ENCODE measurements at places on chromosomes 1 and 21.

DNA sequence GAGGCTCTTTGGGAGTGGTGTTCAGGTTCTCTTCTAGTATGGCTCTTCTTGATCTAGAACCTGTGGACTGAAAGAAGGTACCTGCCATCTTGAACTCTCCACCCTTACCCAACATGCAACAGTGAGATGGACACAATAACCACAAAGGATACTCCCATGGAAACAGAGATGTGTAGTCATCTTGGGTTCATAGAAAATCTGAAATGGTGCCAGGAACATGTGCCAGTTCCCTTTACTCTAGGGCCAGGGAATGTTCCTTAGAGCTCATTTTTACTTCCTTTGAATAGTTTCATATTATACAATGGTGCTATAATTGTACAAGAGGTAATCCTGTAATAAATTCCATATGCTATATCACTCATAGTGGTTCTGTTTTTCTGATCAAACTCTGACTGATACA is 13.2 kb upstream of the SCYL3 start:
- H3K27ac ChIP-seq = no peak overlapping the region
- DNase-seq = no peak
- H3K36me3 ChIP-seq = no peaks in the 10 kb centered on the region
- H3K27me3 ChIP-seq = no peaks in the 10 kb centered on the region
- H3K4me1 ChIP-seq = no peaks in the 10 kb centered on the region

GRCh38 chr1:76136894-76137293 is 62.3 kb downstream of the ST6GALNAC3 start:
- peak overlapping the region; percentile 86 for H3K27ac ChIP-seq
- DNase-seq = no peak
- H3K4me3 ChIP-seq = no peak overlapping the region
- H3K4me1 ChIP-seq = peaks cover 10% of the 10 kb centered on the region
- H3K36me3 ChIP-seq = no peaks in the 10 kb centered on the region

DNA sequence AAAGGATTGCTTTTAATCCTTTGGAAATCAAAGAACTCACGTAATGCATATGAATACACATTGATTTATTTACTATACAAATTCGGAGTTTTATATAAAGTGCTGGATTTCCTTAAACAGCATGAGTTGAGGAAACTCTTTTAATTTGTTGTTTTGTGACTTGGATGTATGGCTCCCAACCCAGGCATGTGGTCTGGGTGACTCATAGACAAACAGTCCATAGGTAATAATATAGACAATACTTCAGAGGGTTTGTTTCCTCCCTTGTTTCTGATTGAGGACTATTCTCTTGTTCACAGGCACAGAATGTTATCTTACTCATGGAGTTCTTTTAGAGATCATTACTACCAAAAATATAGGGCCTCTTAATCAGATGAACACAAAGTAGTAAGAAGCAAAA is 43.8 kb downstream of the XPR1 start:
- H3K4me3 ChIP-seq = no peak overlapping the region
- H3K4me1 ChIP-seq = peaks cover 3% of the 10 kb centered on the region
- H3K36me3 ChIP-seq = no peaks in the 10 kb centered on the region
- DNase-seq = no peak

- peaks cover 3% of the 10 kb centered on the region for H3K4me1 ChIP-seq
- no peaks in the 10 kb centered on the region for H3K27me3 ChIP-seq
- no peak overlapping the region for H3K4me3 ChIP-seq
- DNase-seq = no peak
Observed at GRCh38 chr1:101196668-101197067, 40.2 kb upstream of the S1PR1 start.

DNA sequence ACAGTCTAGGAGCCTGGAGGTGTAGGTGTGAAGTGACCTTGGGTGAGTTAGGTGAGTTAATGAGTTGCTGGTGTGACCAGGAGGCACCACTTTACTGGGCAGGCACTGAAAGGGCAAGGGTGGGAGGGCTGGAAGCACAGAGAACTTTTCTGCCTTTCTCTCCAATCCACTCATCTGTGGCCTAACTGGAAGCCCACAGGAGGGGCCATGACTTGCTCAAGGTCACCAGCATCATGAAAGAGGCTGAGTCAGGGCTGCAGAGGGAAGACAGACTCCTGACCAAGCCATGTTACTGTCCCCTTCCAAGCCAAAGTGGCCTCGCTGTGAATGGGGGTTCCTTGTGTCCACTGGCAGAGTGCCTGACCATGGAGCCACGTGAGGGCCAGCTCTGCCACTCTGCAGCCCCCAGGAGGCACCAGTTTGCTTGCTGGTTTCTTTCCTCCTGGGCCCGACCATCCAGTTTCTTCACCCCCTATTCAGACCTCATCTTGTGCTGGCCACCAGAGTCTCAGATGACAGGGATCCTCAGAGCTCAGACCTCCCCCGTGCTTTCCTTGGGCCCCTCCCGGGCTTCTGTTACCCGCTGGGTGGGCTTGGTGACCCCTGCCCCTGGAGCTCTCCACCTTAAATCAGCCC is 4.3 kb upstream of the BSND start:
- H3K4me3 ChIP-seq = no peak overlapping the region
- H3K27ac ChIP-seq = no peak overlapping the region
- DNase-seq = no peak
- H3K36me3 ChIP-seq = no peaks in the 10 kb centered on the region

DNA sequence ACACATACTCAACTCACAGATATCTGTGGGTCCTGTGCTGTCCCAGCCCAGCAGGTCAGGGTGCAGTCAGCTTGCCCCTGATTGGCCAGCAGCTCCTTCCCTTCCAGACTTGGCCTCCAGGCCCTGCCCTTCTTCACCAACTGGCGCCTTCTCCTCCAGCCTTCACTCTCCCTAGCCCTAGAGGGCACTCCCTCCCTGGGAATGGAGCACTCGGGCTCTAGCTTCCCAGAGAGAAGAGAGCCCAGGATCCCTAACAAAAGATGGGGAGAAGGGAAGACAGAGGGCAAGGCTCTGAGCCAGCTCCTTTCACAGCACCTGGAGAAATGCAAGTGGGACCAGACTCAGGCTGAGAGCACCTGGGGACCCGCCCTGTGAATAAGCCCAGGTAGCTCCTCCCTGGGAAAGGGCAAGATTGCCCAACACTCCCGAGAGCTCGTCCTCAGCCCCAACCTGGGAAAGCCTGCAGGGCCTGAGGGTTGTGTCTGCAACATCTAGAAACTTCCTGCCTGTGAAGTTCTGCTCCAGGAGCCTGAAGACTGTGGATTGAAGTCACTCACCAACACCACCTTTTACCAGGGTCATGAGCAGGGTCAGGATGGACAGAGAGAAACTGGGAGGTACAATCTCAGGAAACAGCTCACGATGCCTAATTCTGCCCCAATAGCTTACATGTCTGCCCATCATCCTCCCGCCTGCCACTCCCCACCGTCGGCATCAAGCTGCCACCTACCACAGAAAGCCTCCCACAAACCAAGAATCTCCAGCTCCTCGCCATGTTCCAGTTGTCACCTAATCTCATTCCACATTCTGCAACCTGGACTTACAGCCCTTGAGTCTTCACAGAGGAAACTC is at the start of gene PGLYRP4:
PGLYRP4 (minus strand) TSS at position 331 of the 852 bp plus-strand sequence. CDS start 909 bp downstream, outside the sequence.
- no peaks in the 10 kb centered on the region for H3K4me1 ChIP-seq
- H3K27ac ChIP-seq = no peak within 1 kb of the TSS
- no peak for DNase-seq
- peaks cover 9% of the 10 kb centered on the region for H3K27me3 ChIP-seq
- H3K36me3 ChIP-seq = no peaks in the 10 kb centered on the region

DNA sequence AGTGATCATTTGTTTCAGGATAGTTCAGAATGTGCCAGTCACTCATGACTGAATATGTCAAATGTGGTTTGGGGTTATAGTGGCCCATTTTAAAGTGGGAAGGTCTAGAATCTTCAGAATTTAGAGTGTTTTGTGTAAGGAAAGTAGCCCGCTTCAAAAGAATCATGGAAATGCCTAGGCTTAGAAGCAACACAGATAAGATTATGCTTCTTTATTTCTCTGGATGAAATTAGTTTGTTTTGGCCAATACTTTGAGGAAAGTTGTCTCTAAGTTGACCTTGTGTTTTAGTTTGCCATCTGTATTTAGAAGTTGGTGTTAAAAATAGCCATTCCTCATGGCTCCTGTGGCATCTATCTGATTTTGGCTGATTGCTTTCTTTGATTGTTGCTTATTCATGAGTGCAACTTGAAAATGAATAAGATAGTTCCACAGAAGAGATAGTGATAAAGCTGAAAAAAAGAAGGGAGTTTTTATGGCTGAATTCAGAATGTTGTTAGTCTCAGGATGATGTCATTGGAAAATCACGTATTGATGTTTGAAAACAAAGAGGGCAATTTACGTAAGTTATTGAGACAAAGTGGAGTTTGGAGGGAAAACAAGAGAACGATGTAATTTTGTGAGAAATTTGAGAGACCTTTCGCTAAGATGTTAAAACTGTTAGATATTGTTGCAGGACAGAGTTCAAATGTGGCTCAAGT is 71.9 kb downstream of the PLA2G4A start:
- no peaks in the 10 kb centered on the region for H3K36me3 ChIP-seq
- no peak overlapping the region for H3K4me3 ChIP-seq
- H3K27ac ChIP-seq = no peak overlapping the region
- no peaks in the 10 kb centered on the region for H3K27me3 ChIP-seq
- DNase-seq = no peak

DNA sequence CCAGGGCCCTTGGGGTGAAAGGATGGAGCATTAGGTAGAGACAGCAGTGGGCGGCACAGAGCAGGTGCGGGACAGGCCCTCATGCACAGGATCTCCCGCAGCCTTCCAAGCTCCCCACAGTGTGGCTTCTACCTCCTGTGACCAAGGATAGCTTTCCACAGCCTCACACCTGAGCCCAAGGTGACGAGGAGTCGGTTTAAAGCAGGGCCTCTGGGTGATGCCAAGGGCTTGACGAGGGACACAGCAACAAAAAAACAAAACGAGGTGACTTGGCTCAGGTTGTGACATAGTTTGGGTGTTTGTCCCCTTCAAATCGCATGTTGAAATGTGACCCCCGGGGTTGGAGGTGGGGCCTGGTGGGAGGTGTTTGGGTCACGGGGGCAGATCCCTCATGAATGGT is 15.3 kb downstream of the RSPH1 start:
- no peaks in the 10 kb centered on the region for H3K36me3 ChIP-seq
- H3K4me3 ChIP-seq = no peak overlapping the region
- DNase-seq = no peak
- no peak overlapping the region for H3K27ac ChIP-seq

GRCh38 chr1:21592086-21592865 is 76.9 kb downstream of the RAP1GAP start:
- no peak overlapping the region for H3K27ac ChIP-seq
- H3K4me3 ChIP-seq = no peak overlapping the region
- no peaks in the 10 kb centered on the region for H3K4me1 ChIP-seq
- H3K27me3 ChIP-seq = no peaks in the 10 kb centered on the region
- DNase-seq = no peak
- H3K36me3 ChIP-seq = no peaks in the 10 kb centered on the region

- no peaks in the 10 kb centered on the region for H3K27me3 ChIP-seq
- H3K4me3 ChIP-seq = no peak overlapping the region
- no peak for DNase-seq
- no peaks in the 10 kb centered on the region for H3K36me3 ChIP-seq
- H3K27ac ChIP-seq = no peak overlapping the region
Observed at GRCh38 chr1:62295921-62296491, 23.2 kb downstream of the KANK4 start.

DNA sequence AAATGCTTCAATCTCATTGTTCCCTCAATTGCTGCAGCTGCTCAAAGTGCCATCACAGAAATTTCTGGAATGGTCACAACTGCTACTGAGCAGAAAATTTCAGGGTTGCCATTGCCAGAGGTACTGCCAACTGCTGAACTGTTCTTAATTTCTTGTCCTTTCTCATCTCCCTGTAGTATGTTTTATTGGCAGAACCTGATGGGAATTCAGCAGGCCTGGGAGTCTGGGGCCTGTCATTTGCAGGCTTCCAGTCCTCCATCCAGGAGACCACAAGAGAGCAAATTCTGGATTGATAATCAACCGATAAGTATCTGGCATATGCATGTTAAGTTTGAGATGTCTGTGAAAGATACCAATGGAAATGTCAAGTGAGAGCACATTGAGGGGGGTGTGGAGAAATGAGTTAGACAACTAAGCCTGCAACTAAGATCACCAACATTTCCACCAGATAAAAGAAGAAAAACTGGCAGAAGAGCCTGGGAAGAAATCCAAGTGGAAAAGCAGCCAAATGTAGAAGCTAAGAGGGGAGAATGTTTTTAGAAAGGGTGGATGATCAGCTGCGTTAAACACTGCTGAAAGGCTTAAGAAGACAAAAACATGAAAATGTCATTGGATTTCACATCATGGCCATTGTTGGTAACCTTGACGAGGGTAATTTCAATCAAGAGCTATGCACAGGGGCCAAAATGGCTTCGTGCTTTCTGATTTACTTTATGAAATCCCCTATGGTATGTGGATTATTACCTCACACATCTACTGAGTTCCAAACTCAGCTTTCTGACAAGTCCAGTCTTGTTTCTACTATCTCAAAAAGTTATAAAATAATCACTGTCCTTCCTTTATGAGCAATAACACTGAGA is 648.1 kb downstream of the PLPP3 start:
- H3K36me3 ChIP-seq = no peaks in the 10 kb centered on the region
- no peak for DNase-seq
- no peaks in the 10 kb centered on the region for H3K27me3 ChIP-seq
- no peaks in the 10 kb centered on the region for H3K4me1 ChIP-seq
- H3K27ac ChIP-seq = no peak overlapping the region

DNA sequence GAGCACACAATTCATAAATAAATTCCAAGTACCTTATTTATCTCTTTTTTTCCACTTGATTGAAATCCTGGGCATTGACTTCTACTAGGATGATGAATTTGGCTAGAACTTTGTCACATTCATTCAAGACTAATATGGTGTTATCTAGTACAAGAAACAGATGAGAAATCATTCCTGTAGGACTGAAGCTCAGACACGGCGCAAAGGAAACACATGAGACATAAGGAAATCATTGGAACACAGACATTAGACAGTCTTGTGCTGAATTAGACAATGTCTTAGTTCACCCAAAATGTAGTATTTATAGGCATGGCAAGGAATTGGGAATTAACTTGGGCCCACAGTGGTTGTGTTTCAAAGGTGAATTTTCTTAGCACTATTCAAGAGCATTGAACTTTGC is 305.7 kb downstream of the SETD4 start:
- H3K36me3 ChIP-seq = no peaks in the 10 kb centered on the region
- peak overlapping the region; percentile 35 for H3K27ac ChIP-seq
- H3K4me3 ChIP-seq = no peak overlapping the region
- H3K27me3 ChIP-seq = no peaks in the 10 kb centered on the region

GRCh38 chr1:154117642-154118041 is 37.2 kb downstream of the NUP210L start:
- H3K4me1 ChIP-seq = no peaks in the 10 kb centered on the region
- no peak overlapping the region for H3K4me3 ChIP-seq
- no peak overlapping the region for H3K27ac ChIP-seq
- no peaks in the 10 kb centered on the region for H3K27me3 ChIP-seq

- H3K27ac ChIP-seq = no peak overlapping the region
- H3K4me3 ChIP-seq = no peak overlapping the region
- H3K4me1 ChIP-seq = peaks cover 4% of the 10 kb centered on the region
- H3K27me3 ChIP-seq = no peaks in the 10 kb centered on the region
Observed at GRCh38 chr1:209224886-209225285, 358.6 kb upstream of the CAMK1G start.

GRCh38 chr1:154536570-154536969 is 21.9 kb downstream of the UBE2Q1 start:
- no peaks in the 10 kb centered on the region for H3K27me3 ChIP-seq
- DNase-seq = no peak
- H3K27ac ChIP-seq = no peak overlapping the region
- H3K36me3 ChIP-seq = no peaks in the 10 kb centered on the region

GRCh38 chr1:147640553-147641165 is 29.7 kb downstream of the ACP6 start:
- DNase-seq = peak; percentile 63
- no peak overlapping the region for H3K4me3 ChIP-seq
- H3K36me3 ChIP-seq = no peaks in the 10 kb centered on the region
